NCI-H187 (cell line): ENCODE measurements at places on chromosomes 7 and 10.

- no peak for DNase-seq
Measured at GRCh38 chr10:122172361-122173008, 98.6 kb upstream of the BTBD16 start.

DNA sequence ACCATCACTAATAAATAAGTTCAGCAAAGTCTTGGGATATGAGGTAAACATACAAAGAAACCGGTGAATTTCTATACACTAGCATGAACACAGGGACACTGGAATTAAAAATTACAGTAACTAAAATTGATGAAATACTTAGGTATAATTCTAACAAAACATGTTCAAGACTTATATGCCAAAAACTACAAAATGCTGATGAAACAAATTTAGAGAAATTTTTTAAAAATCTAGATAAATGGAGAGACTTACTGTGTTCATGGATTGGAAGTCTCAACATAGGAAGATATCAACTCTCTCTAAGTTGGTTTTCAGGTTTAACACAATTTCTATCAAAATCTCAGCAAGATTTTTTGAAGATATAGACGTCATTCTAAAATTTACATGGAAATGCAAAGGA lies 128.8 kb upstream of the RET start:
- no peak for DNase-seq

DNA sequence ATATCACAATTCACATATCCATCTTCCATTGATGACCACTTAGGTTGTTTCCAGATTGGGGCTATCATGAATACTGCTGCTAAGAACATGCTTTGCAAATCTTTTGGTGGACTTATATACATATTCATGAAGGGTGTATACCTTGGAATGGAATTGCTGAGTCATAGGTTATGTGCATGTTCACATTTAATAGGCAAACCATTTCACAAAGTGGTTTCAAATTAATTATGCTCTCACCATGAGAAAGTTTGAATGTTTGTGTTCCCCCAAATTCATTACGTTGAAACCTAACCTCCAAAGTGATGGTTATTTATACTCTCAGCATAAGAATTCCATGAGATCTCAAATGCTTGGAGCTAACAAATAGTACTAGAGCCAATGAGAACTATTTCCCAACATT lies 86.4 kb downstream of the VPS41 start:
- DNase-seq, result no peak

DNA sequence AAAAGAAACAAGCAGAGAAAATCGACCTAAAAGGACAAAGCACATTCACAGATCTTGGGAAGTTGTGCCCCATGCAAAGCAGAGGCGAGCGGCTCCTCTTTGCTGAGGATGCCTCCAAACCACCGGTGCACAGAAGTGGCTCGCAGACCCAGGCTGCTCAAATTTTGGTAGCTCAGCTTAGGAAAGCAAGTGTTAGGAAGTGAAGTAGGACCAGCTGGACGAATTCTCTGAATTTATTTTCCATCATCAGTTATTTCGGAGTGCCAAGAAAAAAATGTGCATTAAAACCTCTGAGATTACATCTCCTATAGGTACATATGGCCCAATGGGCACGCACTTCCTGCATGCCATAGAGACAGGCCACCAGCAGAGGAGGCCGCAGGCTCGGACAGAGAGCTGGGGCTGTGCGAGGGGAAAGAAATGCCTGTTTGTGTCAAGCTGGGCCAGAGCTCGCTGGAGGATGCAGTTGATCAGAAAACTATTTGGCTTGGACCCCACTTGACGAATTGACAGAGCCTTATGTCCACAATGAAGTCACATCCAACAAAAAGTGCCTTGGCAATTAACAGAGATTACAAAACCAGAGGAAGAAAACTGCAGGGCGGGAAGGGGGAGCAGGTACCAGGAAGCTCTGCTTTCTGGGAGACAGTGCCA lies 122.3 kb upstream of the LYZL2 start:
- no peak for DNase-seq

DNA sequence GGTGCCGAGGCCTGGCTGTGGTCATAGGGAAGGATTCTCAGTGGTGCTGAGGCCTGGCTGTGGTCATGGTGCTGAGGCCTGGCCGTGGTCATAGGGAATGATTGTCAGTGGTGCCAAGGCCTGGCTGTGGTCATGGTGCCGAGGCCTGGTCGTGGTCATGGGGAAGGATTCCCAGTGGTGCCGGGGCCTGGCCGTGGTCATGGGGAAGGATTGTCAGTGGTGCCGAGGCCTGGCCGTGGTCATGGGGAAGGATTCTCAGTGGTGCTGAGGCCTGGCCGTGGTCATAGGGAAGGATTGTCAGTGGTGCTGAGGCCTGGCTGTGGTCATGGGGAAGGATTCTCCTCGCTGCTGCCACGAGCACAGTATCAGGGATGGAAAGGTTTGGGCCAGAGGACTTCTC lies 327.3 kb downstream of the ADARB2 start:
- no peak for DNase-seq

DNA sequence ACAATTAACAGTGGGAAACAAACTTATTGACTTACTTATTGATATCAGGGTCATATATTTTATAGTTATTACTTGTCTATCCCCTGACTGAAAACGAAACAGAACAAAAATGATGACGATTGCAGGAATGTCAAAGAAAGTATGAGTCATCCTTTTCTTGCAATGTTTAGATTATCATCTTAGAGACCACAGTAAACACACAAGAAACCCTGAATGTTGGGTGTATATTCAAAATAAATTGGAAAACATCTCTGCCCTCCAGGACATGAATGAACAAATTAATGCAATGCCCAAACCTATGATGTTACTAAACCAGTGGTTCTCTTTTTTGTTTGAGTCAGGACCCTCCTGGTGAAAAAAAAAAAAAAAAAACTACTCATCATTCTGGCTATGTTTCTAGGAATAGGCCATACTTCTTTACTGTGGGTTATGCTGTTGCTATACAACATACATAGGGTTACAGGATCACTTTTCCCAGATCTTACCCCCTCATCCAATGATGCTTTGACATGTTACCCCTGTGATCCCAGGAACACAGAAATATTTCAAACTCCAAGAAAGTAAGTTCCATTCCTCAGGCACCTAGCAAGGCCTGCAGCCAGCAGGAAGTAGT lies 623.4 kb upstream of the IGFBP3 start:
- DNase-seq, result no peak

- DNase-seq, result no peak
Measured at GRCh38 chr10:5477948-5478693, 21.2 kb downstream of the CALML5 start.

- peak; percentile 5 for DNase-seq
Measured at GRCh38 chr10:97196223-97197029, 10.7 kb upstream of the SLIT1 start.

DNA sequence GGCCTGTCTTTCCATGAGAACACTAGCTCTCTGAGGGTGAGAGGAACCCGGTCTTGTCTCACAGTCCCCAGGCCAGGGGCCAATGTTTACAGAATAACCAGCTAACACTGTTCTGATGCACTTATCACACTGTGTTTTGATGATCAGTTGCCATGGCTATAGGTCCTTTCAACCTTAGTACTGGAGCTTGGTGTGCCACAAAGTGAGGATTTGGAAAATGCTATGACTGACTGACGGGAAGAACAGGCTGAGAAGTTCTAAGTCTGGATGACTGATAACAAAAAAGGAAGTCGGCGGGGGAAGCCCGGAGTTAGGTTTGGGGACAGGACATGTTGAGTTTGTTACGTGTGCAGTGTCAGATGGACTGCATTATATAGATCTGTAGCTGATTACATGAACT lies 141.8 kb downstream of the CTTNBP2 start:
- DNase-seq, result no peak

DNA sequence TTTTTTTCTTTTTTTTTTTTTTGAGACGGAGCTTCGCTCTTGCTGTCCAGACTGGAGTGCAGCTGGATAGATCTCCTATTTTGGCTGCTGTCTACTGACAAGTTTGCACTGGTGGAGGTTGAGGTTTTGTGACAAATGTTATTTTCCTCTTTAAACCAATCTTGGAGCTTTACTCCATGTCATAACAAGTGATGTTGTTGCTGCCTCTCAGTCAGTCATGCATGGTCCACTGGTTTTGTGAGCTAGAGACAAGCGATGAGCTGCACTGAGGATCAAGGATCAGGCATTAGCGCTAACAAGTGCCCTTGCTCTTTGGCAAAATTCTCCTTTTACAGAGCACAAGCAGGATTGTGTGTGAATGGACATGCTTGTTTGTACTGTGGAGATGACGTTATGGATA lies 805 bp upstream of the WDFY4 start:
- no peak for DNase-seq

- DNase-seq, result no peak
Measured at GRCh38 chr7:128108641-128109423, 77.6 kb upstream of the LRRC4 start.

GRCh38 chr7:73442222-73442902 lies 8.8 kb downstream of the FZD9 start:
- DNase-seq, result peak; percentile 96

GRCh38 chr7:138000081-138000701 lies 1.7 kb downstream of the CREB3L2 start:
- peak; percentile 68 for DNase-seq

DNA sequence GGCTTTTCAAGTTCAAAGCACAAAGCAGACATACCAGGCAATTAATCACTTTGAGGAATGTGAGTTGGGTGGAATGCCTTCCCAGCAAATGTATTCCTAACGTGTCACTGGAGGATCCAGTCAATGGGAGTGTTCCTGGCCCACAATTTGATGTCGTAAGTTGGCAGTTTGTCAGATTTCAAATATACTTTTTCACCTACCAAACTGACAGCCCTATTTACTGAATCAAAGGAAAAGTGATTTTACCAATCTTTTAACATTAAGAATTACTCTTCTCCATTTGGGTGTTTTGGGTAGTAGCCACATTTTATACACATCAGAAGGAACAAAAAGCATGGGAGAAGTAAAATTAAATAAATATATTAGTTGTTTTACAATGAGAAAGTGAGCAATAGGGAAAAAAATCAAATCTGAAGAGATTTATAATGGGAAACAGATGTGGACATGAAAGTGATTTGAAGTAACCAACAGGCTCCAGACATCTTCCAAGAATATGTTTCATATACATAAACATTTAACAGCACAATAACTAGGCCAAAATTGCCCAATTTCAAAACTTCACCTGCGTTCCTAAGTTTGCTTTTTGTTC lies 222.9 kb downstream of the MTERF1 start:
- DNase-seq, result no peak

DNA sequence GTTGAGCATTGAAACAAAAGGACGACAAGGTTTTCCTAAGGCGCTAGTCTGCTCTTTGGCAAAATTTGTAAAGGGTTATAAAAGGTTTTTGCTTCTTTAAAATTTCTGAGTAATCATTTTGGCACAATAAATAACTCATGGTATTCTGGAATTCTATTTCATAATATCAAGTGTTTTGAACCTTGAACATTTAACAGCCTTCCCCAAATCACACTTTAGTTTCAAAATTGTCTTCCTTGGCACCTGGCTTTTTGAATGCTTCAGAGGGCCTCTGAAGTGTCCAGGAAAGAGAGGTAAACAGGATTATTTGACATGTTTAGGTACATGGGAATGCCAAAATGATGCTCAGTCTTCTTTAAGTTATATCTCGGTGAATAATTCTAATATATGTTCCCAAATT lies 220.8 kb downstream of the PHF14 start:
- DNase-seq, result no peak

DNA sequence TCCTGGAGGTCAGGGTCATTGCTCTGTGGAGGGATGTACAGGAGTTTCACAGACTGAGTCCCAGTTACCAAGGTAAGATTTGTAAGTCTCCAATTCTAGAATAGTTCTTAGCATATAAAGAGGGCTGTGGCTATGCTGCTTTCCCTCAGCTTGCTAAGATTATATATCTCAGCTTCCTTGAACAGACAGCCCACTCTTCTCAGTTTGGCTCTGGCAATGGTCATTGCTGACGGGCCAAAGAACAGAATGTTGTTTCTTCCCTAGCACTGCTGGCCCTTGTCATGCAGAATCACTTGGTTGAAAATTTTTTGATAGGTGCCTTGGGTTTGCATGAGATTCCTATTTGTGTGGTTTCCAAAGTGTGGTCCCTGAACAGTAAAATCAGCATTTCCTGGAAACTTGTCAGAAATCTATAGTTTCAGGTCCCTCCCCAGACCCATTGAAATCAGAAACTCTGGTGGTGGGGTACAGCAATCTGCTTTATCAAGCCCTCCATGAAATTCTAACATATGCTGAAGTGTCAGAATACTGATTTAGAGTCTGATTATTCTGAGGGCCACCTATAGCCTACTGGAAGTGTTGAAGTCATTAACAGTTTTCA lies 38.2 kb downstream of the NRBF2 start:
- DNase-seq, result no peak

- DNase-seq, result no peak
Measured at GRCh38 chr7:51229106-51229537, 87.5 kb downstream of the COBL start.

DNA sequence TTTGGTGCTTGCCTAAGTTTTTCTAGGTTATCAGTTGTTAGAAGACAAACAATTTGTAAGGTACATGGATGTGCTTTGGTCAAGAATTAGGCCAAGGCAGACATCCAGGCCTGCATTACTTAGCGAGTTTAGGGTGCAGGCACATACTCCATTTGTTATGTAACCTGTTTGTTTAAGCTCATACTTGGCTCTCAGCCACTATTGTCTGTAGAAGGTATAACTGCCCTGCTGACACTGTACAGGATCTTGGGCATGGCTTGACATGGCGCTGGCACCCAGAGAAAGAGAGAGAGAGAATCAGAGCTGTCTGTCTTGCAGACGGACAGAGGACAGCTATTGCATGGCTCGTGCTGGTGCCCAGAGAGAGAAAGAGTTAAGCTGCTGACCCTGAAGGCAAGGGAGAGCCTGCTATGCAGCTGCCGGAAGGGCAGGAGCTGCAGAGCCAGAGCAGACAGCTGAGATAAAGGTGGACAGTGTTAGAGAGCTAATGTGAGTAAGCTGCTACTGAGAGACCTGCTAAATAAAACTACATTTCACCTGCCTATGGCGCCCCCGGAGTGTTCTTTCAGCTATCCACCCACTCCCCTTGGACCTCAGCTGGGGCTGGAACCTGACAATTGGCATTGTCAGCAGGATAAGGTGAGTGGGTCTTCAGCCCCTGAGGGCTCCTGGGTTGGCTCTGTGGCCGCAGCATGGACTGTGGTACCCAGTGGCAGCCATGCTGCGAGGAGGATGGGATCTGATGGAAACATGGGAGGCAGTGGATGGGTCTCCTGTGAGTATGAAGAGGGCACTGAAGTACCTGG lies 120.9 kb upstream of the TMEM106B start:
- DNase-seq, result no peak

DNA sequence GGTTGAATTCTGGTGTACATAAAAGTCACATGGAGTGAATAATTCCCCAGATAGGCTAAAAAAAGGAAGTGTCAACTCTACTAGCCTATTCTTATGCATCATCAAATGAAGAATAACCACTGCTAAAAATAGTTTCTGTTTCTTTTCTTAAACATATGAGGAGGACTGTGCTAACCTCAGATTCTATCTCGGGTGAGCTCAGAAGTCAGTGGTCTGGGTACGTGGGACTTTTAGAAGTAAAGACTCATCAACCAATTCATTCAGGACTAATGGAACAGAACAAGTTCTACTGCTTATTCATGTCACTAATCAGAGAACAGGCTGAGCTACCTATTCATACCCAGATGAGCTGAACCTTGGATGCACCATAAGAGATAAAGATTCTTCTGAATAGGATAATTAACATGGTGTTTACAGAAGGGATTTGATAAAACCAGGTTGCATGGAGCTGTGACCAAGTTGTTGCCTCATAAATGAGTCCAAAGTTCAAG lies 9.5 kb upstream of the ASAH2 start:
- DNase-seq, result no peak
